Aorta (tissue), 5 donors: ENCODE measurements at places on chromosomes 11 and 22. TPM values are rescaled to one million over a fixed set of nuclear protein-coding genes. Genes with fewer than 3 reads are reported as not detected.

DNA sequence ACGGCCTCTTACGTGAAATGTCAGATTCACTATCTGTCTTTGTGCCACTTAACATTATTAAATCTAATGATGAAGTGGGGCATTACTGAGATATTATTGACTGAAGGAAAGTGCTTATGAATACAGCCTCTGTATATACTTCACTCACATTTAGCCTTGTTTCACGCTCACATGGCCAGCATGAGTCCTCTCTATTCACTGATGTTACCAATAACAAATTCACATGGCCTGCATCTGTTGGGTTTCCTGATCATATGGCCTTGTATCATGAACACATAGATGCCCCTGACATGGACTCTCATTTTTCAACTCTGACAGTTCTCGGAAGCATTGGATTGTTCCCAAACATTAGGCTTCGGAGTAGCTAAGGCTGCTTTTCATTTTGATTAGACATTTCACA, 68.3 kb upstream of the MYO18B start:
- no peaks in the 10 kb centered on the region for H3K36me3 ChIP-seq
- H3K27me3 ChIP-seq, result no peaks in the 10 kb centered on the region
- H3K4me3 ChIP-seq, result no peak overlapping the region
- no peak for DNase-seq
- H3K4me1 ChIP-seq, result no peaks in the 10 kb centered on the region

- no peaks in the 10 kb centered on the region for H3K4me1 ChIP-seq
- H3K27ac ChIP-seq, result no peak overlapping the region
- no peaks in the 10 kb centered on the region for H3K36me3 ChIP-seq
- DNase-seq, result peak; percentile 65
- H3K4me3 ChIP-seq, result no peak overlapping the region
- H3K27me3 ChIP-seq, result no peaks in the 10 kb centered on the region
Observed at GRCh38 chr11:125214601-125215565, 50.3 kb downstream of the PKNOX2 start.

GRCh38 chr11:35063488-35063931, 75.5 kb upstream of the CD44 start:
- H3K4me1 ChIP-seq, result no peaks in the 10 kb centered on the region
- H3K4me3 ChIP-seq, result no peak overlapping the region
- no peaks in the 10 kb centered on the region for H3K27me3 ChIP-seq
- H3K36me3 ChIP-seq, result no peaks in the 10 kb centered on the region
- no peak overlapping the region for H3K27ac ChIP-seq

DNA sequence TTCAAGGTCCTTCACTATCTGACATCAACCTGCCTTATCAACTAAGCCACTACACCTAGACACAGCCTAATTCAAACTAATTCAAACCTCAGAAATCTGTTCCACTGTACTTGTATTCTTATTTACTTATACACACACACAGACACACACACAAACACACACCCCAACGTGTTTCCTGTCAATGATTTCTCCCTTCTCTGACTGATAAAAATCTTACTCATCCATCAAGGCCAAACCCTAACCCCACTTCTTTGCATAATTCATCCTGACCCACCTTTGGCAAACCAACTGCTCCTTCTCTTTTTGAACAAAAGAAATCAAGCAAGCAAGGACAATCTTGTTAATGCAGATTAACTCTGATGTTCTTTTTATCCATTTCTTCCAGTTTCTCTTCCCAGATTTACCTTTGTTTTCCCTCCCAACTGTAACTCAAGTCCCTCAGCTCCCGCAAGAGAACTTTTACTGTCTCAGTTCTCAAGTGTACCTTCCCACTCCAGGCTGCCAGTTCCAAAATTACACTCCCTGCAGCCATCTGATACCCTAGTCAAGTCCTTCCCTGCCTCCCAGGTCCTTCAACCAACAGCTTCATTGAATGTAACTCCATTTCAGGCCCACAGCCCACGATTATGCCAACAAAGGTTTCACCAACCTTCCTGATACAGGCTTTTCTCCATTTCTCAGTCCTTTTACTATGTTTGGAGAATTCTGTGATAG, 78.3 kb downstream of the PAK1 start:
- H3K36me3 ChIP-seq, result no peaks in the 10 kb centered on the region
- H3K27me3 ChIP-seq, result no peaks in the 10 kb centered on the region
- H3K4me1 ChIP-seq, result peaks cover 5% of the 10 kb centered on the region
- H3K4me3 ChIP-seq, result no peak overlapping the region
- H3K27ac ChIP-seq, result no peak overlapping the region
- DNase-seq, result no peak

DNA sequence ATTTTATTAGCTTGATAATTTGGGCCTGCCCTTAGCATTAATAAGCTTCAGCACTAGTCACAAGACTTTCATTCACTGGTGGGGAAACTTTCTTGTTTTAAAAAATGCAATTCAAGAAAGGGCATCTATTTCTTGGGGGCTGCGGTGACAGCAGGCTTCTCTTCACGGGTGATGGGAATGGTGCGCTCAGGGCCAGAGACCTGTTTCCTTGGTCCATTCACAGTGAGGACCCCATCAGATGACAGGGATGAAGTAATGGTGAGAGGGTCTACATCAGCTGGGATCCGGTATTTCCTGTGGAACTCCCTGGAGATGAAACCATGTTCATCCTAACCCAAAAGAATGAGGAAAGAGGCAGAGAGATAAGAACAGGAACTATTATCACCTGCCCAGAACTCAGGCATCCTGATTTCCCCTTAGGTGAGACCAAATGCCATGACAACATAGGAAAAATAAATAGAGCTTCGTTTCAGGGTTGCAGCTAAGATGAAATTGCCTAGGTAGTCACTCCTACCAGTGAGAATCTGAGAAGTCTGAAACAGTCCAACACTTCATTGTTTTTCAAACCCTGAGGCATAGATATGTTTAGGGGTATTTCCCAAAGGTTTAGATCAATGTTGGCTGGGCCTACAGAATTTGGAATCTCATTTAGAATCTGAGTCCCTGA, 2.8 kb downstream of the CRYAB start:
- H3K36me3 ChIP-seq, result no peaks in the 10 kb centered on the region
- DNase-seq, result no peak
- no peaks in the 10 kb centered on the region for H3K4me1 ChIP-seq

- H3K4me3 ChIP-seq, result no peak overlapping the region
- no peak for DNase-seq
- no peaks in the 10 kb centered on the region for H3K27me3 ChIP-seq
- H3K27ac ChIP-seq, result no peak overlapping the region
- H3K4me1 ChIP-seq, result no peaks in the 10 kb centered on the region
- H3K36me3 ChIP-seq, result no peaks in the 10 kb centered on the region
Observed at GRCh38 chr11:44797886-44798606, 71.3 kb downstream of the TSPAN18 start.

DNA sequence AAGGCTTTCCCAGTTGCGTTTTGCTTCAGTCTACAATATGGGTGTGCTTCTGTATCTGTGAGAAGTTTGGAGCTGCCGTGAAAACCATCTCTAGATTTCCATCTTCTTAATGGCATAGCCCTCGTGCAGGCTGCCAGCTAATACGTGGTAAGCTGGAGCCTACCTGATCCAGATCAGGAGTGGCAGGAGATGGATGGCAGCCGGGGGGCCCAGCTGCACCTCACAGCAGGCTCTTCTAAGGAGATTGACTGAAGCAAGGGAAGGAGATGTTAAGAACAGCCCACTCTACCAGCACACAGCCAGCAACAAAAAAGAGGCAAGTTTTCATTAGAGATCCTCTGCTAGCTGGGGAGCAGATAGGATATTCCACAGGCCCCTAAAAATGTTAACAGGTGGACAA, 115.5 kb downstream of the MSANTD4 start:
- no peaks in the 10 kb centered on the region for H3K27me3 ChIP-seq
- no peak overlapping the region for H3K4me3 ChIP-seq
- H3K4me1 ChIP-seq, result no peaks in the 10 kb centered on the region
- DNase-seq, result no peak
- H3K36me3 ChIP-seq, result no peaks in the 10 kb centered on the region
- no peak overlapping the region for H3K27ac ChIP-seq

DNA sequence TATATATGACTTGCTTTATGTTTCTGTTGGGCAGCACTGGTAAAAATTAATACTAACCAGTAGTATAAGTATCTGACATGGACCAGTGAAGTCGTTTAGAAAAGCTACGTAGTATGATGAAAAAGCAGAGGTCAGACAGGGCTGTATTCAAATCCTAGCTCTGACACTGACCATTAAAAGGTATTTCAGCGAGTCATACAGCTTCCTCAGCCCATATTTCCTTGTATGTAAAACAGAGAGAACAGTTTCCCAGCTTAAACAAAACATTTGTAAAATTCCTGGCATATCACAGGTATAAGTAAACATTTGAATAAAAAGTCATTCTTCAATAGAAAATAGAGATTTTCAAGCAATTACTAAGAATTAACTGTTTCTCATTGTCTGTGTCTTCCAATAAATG, 4.2 kb downstream of the NOX4 start:
- no peaks in the 10 kb centered on the region for H3K27me3 ChIP-seq
- peaks cover 2% of the 10 kb centered on the region for H3K4me1 ChIP-seq
- no peaks in the 10 kb centered on the region for H3K36me3 ChIP-seq

DNA sequence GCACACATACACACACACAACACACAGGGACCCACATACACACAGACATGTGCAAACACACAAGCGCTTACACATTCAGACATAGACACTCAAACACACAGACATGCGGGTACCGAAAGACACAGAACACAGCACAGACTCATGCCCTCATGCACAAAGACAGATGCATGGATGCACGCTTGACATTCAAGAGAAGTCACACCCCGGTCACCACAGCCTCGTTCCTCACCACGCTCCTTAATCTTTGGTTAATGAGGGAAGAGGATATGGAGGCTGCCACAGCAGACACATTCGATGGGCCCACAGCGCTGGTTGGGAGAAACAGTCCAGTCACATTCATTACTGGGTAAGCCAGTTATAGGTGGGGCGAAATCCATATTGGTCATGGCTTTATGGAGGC, 51.9 kb upstream of the EIF3D start:
- H3K36me3 ChIP-seq, result no peaks in the 10 kb centered on the region
- H3K4me1 ChIP-seq, result no peaks in the 10 kb centered on the region
- H3K27me3 ChIP-seq, result no peaks in the 10 kb centered on the region
- DNase-seq, result peak; percentile 28
- no peak overlapping the region for H3K27ac ChIP-seq

DNA sequence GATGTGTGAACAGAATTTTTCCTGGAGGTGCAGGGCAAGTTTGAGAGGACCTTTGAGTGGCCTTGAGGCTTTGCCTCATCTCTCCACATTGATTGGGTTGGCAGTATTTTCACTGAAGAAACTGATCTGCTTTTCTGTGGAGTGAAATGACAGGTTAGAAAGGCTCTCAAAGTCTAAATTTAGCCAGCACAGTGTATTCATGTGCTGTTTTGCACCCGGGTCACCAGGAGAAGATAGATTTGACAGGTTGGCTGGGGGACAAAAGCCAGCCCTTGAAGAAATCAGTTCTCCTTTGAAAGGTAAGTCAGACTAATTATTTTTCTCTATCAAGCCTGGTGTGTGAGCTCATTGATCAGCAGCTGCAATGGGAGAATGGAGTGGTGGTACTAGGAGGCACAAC, 152.9 kb downstream of the DBX1 start:
- H3K36me3 ChIP-seq, result peaks cover 4% of the 10 kb centered on the region
- H3K4me3 ChIP-seq, result no peak overlapping the region
- no peaks in the 10 kb centered on the region for H3K27me3 ChIP-seq

DNA sequence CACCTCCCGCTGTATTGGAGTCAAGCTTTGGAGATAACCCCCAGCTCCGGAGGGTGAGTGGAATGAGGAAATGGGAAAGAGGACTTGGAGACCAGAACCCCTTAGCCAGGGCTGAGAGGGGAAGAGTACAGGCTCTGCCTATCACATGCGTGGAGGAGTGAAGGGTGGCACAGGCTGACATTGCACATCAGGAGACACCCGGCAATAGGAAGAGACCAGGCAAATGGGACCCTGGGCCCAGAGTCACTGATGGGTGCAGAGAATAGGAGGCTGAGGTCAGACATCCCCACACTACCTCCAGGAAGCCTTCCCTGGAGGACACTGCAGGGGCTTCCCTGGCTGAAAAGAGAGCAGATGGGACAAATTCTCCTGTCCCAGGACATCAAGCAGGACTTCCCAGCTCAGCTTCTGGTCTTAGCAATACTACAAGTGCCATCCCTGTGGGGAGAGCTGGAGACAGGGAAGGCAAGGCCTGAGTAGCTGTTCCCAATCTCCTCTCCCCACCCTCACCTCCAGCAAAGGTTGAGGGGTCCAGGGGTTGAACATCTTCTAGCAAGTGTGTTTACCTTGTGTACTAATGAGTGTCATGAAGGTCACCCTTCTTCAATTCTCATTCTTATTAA, 160.7 kb downstream of the BUD13 start:
- H3K4me1 ChIP-seq, result no peaks in the 10 kb centered on the region
- H3K27me3 ChIP-seq, result no peaks in the 10 kb centered on the region
- H3K4me3 ChIP-seq, result no peak overlapping the region
- no peak overlapping the region for H3K27ac ChIP-seq
- no peaks in the 10 kb centered on the region for H3K36me3 ChIP-seq

- H3K27ac ChIP-seq, result no peak overlapping the region
- H3K36me3 ChIP-seq, result peaks cover 7% of the 10 kb centered on the region
- H3K4me1 ChIP-seq, result peaks cover 5% of the 10 kb centered on the region
- no peaks in the 10 kb centered on the region for H3K27me3 ChIP-seq
- H3K4me3 ChIP-seq, result no peak overlapping the region
Observed at GRCh38 chr22:39426380-39427043, 26.9 kb downstream of the TAB1 start.

DNA sequence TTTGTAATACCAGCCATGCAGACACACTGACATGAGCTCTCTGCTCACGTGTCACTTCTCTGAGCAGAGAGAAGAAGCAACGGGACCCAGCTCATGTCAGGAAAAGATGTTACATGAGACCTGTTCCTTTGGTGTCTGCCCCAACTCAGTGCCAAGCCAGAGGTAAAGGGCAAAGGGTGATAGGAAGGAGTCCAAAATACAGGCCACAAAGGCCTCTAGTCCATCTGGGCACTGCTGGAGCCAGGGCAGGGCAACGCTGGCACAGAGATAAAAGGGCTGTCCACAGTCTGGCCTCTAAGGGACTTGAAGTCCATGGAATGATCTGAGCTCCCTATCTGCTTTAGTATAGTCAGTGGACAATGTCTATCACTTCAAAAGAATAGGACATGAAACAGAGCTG, 79.3 kb downstream of the SLC1A2 start:
- no peaks in the 10 kb centered on the region for H3K36me3 ChIP-seq
- H3K27ac ChIP-seq, result no peak overlapping the region
- no peak for DNase-seq
- no peaks in the 10 kb centered on the region for H3K4me1 ChIP-seq
- no peak overlapping the region for H3K4me3 ChIP-seq
- no peaks in the 10 kb centered on the region for H3K27me3 ChIP-seq

- no peaks in the 10 kb centered on the region for H3K4me1 ChIP-seq
- no peak overlapping the region for H3K4me3 ChIP-seq
- no peaks in the 10 kb centered on the region for H3K27me3 ChIP-seq
- DNase-seq, result no peak
- H3K27ac ChIP-seq, result no peak overlapping the region
Observed at GRCh38 chr11:36412781-36413383, 97.2 kb downstream of the TRAF6 start.

GRCh38 chr11:71574418-71574817, 8.3 kb downstream of the KRTAP5-11 start:
- no peaks in the 10 kb centered on the region for H3K36me3 ChIP-seq
- no peak overlapping the region for H3K4me3 ChIP-seq
- no peaks in the 10 kb centered on the region for H3K27me3 ChIP-seq
- no peaks in the 10 kb centered on the region for H3K4me1 ChIP-seq

GRCh38 chr11:124611064-124611463, at the start of gene PANX3:
TSS of gene PANX3 (plus strand) at chr11:124611428. CDS start at chr11:124611557, 129 bp downstream.
- H3K27ac ChIP-seq, result no peak within 1 kb of the TSS
- no peak for DNase-seq
- H3K36me3 ChIP-seq, result no peaks in the 10 kb centered on the region
- H3K4me3 ChIP-seq, result no peak within 1 kb of the TSS
- H3K27me3 ChIP-seq, result no peaks in the 10 kb centered on the region
- H3K4me1 ChIP-seq, result no peaks in the 10 kb centered on the region

The MMP27 gene
- not detected for total RNA-seq

The TBCEL gene
- 25.1 TPM for total RNA-seq

The MS4A6A gene
- total RNA-seq, result 76.9 TPM

The MIEF1 gene
- 20.1 TPM for total RNA-seq
